ENCODE measurements at places on chromosomes 3 and 15.
A peak's percentile ranks its signal among the peaks of the same experiment; 100 is the strongest.

DNA sequence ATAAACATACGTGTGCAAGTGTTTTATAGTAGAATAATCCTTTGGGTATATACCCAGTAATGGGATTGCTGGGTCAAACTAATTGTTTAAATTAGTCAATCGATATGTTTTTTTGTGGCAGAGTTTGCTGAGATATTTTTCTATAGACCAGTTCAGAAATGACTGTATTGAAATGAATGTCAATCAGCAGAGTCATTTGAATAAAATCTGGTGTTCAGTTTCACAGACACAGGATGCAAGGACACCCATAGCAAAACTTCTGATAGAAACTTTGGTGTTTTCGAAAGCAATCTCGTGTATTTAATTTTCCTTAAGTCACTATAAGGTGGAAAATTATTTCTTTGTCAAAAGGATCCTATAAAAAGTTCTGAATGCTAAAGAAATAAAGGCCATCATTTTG, 434.4 kb downstream of the RAP2B start:
- DNase-seq, result no peak

DNA sequence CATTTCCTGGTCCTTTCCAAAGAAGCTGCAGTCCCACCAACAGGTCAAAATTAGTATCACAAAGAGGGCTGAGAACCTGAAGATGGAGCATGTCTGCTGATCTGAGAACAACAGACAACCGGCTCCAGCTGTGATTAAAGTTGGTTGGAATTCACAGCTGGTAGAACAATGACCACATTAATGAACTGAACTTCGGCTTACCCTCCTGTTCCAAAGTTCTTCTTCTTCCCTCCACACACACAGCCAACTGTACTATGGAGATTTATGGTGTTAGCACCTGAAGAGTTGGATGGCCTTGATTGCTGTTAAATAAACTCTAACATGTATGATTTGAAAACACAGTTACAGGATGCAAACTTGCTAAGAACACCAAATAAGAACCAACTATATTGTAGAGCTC, 27.4 kb upstream of the ROPN1 start:
- no peak for DNase-seq

GRCh38 chr15:101250341-101250831, 1.5 kb downstream of the CHSY1 start:
- DNase-seq, result no peak

GRCh38 chr3:127750226-127751031, 71.9 kb downstream of the MGLL start:
- DNase-seq, result peak; percentile 61

DNA sequence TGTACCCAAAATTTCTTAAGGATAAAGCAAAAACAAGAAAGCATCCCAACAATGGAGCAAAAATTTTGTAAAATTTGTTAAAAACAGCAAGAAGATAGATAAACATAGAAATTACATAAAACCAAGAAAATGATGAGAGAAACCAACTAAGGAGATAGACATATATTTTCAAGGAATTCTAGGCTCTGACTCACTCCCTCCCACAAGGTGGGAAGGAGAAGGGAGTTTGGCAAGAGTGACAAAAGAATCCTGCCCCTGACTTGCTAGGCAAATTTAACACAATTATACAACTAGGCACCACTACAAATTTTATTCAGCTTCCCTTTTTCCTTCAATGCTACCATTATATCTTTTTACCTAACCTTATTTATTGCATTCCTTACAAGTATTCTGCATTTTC, 70.9 kb downstream of the MYO9A start:
- peak; percentile 1 for DNase-seq

DNA sequence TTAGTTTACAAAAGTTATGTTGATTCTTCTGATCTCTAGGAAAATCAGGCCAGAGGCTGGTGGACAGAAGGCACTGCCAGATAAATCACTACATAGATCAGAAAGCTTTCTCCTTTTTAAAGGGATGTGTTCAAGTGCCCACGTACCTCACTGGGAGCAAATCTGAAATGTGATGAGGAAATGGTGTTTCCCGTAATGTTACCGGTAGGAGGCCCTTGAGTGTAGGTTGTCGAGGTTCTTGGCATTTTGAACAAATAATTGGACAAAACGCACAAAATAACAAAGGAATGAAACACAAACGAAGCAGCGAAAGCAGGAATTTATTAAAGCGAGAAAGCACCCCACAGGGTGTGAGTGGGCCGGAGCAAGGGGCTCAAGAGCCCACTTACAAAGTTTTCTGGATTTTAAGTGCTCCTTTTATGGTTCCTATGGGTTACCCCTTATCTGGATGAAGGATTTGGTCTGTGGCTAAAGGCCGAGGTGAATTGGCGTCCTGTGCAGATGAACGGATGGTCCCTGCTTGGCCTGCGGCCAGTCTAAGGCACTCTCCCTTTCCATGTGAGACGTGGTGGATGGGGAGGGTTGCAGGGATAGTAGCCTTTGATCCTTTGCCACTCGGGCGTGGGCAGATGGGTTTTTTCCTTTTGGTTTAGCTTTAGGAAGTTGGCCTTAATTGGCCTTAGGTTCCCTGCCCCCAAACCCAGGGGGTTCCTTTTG, 1.0 kb downstream of the SNX1 start:
- DNase-seq, result peak; percentile 34

- peak; percentile 43 for DNase-seq
Observed at GRCh38 chr3:125098611-125099291, 43.0 kb upstream of the HEG1 start.

GRCh38 chr3:108182339-108182738, 39.9 kb downstream of the IFT57 start:
- DNase-seq, result no peak

- no peak for DNase-seq
Observed at GRCh38 chr15:94910166-94910565, 678.8 kb downstream of the MCTP2 start.

GRCh38 chr3:100650651-100651619, 41.5 kb downstream of the ADGRG7 start:
- no peak for DNase-seq

- DNase-seq, result no peak
Observed at GRCh38 chr3:27568393-27568792, 84.2 kb upstream of the SLC4A7 start.

DNA sequence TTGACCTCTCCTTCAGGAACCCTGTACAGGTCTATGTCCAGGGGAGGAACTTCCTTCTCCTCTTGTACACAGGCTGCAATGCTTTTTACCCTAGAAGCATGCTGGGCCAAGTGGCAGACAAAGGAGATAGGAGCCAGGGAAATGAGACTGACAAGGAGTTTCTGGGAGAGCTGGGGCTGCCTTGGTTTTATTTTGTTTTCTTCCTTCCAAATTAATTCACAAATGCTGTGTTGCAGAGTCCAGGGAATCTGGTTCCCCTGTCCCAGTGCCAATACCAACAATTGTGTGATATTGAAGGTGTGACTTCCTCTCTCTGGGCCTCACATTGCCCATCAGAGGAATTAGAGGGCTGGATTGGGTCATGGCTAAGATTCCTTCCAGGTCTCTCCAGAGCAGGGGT, 224.8 kb upstream of the PPP2R3A start:
- DNase-seq, result no peak

- no peak for DNase-seq
Observed at GRCh38 chr3:113589971-113590370, 57.6 kb downstream of the SIDT1 start.

DNA sequence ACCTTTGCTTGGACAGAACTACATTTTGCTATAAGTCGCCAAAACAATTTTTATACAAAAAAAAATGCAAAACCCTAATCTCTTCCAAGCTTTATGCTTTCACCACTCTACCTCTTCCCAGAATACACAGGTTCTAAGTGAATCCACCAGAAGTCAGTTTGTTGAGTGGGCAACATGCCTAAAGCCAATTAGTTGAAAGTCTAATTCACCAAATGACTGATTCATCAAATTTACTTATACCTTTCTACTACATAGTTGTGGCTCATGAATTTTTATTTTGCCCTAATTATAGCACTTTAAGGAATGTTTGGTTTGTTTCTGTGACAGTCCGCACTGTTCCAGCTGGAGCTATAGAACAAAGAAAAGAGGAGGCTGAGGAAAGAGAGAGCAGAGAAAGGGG, 265.9 kb upstream of the TGFBR2 start:
- no peak for DNase-seq

GRCh38 chr3:160568989-160569388, 3.6 kb upstream of the KPNA4 start:
- no peak for DNase-seq

DNA sequence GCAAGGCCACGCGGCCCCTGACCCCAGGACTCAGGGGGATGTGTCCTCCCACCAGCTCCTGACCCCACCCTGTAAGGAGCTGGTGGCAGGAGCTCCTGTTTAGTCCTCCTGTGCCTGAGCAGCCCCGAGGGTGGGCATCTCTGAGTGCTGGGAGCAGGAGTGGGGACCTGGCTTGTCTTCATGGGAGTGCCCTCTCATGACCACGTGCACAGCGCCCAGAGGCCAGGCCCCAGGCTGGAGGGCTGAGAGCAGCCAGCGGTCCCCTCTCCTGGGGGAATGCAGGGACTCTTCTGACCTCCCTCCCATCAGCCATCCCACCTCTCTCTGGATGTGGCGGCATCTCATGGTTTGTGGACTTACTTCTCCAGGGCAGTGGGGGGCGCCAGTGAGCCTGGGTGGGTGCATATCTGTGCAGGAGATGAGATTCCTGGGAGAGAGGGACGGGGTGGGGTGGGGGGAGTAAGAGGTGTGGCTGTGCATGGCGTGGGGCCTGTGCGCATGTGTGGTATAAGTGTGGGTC, 205.6 kb downstream of the TBC1D2B start:
- no peak for DNase-seq

GRCh38 chr3:49906073-49906743, 2.5 kb upstream of the MST1R start:
- DNase-seq, result peak; percentile 59

GRCh38 chr15:57816599-57816998, 110.1 kb downstream of the POLR2M start:
- no peak for DNase-seq

GRCh38 chr3:14303336-14304100, 98.9 kb upstream of the SLC6A6 start:
- DNase-seq, result no peak

GRCh38 chr15:80375968-80376891, 28.0 kb upstream of the ARNT2 start:
- no peak for DNase-seq

DNA sequence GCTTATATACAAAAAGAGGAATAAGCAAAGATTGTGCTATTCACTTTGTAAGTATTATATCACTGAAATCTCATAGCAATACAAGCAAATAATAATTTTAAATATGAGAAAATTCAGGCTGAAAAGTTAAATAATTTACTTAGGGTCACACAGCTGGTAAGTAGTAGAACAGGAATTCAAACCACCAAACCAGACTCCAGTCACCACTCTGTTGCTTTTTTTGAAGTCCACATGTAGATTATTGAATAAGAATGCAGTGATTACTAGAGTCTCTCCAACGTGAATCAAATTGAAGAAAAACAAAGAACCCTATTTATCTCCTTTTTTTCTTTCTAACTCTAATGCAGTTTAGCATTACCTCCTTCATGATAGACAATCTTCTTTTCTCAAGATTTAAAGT, 15.9 kb downstream of the SPICE1 start:
- no peak for DNase-seq

GRCh38 chr15:34855893-34856292, 60.5 kb upstream of the ACTC1 start:
- no peak for DNase-seq

GRCh38 chr3:5349343-5349742, 161.8 kb downstream of the EDEM1 start:
- DNase-seq, result no peak

DNA sequence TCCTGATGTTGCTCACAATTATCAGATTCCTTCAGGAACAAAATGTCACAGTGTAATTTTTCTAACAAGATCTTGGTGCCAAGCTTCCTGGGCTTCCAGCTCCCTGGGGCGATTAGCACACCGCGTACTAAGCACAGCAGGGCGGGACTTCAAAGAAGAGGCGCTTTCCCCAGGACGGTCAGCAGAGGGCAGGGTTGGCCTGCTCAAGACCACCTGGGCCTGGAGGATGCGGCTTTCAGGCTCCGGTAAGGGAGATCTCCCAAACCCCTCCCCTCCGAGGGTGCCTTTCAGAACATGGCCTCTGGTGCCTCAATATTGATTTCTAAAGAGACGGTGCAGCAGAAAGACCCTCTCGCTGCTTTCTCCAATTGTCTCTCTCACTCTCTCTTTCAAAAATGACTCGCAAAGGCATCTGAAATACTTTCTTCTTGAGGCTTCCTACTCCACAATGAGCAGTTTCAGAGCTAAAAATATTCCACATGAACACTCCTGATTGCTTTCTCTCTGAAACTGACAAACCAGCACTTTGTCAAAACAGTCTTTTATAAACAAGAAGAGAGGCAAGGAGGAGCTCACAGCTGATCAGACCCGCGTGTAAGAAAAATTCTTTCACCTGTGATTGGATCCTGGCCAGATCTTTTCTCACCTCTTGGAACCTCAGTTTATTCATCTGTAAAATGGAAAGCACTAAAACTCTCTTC, 154.0 kb downstream of the ADAMTS9 start:
- DNase-seq, result peak; percentile 4

- no peak for DNase-seq
Observed at GRCh38 chr15:52576692-52577091, 7.9 kb upstream of the ARPP19 start.

- DNase-seq, result no peak
Observed at GRCh38 chr3:141082064-141082463, 30.9 kb downstream of the SPSB4 start.

DNA sequence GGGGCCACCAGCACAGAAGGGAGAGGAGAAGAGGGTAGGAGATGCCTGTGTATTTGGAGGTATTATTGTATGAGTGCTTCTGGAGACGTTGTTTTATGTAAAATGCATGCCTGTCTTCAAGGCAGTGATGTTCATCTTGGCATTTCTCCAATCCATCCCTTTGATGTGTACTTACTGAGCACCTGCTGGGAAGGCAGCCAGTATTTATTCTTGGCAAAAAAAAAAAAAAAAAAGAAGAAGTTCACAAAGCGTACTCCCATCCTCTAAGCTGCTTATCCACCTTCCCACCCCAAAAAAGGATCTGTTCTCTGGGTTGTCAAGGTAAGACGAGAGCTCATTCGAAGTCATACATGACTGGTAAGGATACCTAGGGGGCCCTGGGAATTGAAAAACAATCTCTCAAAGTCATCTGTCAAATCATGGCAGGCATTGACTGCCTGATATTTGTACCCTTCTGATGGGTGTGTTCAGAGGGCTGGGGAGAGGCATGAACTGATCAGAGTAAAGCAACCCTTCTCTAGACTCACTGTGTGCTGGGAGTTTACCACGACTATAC, 30.0 kb upstream of the SLC6A1 start:
- no peak for DNase-seq

DNA sequence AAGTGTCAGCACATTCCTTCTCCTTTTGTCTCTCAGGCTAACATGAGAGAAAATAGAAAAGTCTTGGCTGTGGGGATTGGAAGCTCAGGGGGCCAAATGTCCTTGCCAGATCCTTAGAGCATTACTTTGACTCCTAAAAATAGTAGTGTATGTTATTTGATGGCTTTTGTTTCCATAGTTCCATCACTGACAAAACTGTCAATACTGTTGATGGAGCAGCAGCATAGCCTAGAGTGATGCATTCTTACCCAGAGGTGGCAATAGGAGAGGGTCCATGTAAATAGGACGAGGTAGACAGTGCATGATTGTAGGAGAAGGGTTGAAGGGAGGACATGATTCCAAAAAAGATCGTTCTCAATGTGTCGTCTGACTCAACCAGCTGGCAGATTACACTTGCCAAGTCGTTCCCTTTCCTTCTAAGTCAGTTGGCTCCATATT, 282.7 kb upstream of the TPRG1 start:
- no peak for DNase-seq

GRCh38 chr3:40505599-40506462, at the start of gene ZNF620:
ZNF620 (plus strand) TSS chr3:40506039; CDS start chr3:40506353, 314 bp downstream.
- DNase-seq, result peak; percentile 46
